Activated gamma-delta T cell (primary cell): ENCODE measurements at places on chromosomes 12 and 14.

DNA sequence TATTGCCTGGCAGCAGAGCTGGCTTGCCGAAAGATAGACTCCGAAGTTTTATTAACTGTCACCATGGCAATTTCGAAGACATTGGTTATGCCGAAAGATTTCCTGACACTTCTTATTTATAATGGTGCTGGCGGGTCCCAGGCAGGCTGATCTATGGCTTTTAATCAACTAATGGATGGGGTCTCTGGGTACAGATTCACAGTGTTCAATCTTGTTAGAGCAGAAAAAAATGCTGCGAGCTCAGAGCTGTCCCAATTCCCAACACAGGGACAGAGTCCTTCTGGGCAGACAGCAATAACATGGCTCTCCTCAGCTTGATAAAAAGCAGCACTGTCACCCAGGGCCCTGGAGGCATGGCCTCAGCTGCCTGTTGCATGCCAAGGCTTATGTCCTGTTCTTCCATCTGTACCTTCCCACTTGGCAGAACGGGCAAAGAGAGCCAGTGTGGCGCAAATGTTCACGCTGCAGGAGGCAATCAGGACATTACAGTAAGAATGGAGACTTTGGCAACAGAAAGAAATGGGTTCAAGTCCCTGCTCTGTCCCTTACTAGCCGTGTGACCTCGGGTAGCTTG is 228.2 kb upstream of the PWP1 start:
- DNase-seq, result no peak

- no peak for DNase-seq
Observed at GRCh38 chr12:14913381-14913781, 25.0 kb downstream of the ERP27 start.

DNA sequence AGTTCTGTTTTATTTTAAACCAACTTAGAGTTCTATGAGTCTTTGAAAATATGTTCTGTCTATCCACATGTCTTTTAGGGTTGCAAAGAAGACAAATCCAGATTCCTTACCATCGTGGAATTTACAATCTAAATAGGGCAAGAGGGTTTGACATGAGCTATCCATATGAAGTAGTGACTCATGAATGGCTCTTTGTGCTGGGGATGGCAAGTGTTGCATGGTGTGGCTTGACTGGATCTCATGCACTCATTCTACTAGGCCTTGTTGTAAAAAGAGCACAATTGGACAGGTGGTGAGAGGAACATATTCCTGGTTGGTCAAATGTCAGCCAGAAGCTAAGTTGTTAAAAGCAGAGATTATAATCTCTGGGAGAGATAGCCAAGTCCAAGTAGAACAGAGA is 509.1 kb downstream of the DIO2 start:
- no peak for DNase-seq

- DNase-seq, result no peak
Observed at GRCh38 chr12:49750027-49750995, 9.0 kb downstream of the TMBIM6 start.

DNA sequence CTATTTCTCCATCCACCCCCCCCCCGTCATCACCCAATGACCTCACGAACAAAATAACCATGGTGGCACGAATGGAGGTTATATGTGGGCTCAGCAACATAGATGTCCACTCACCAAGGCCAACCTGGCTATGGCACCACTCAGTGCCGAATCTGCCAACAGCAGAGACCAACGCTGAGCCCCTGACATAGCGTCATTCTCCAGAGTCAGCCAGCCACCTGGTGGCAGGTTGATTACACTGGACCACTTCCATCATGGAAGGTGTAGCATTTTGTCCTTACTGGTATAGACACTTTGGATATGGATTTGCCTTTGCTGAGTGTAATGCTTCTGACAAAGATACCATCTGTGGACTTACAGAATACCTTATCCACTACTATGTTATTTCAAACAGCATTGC is 24.2 kb upstream of the DYRK2 start:
- DNase-seq, result no peak

GRCh38 chr12:49201595-49202295 is 12.9 kb upstream of the TUBA1A start:
- no peak for DNase-seq

DNA sequence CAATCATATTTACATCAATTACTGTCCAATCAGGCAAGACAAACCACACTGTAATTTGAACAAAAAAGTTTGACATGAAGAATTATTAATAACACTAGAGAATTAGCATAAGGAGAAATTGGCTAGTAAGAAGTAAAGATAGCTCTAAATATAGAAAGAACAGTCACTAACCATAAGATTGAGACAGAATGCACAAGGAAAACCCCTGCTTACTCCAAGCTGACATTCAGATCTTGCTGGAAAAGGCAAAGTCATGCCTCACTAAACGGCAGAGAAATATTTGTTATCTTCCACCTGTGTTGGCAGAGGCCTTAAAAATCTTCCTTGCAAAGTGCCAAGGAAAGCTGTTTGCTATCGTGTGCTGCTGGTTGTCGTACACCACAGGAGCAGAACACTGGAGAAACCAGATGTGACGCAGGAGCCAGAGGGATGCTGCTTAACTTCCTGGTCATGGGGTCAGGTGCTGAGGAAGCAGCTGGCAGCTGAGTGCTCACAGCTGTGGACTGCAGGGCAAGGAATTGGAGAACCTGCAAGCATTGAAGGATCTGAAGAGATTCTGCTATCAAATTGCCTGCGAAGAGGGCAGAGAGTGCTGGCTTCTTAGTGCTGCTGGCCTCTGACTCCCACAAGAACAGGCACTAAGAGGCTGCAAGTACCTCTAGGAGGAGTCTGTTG is 1323.3 kb downstream of the LRFN5 start:
- DNase-seq, result no peak

DNA sequence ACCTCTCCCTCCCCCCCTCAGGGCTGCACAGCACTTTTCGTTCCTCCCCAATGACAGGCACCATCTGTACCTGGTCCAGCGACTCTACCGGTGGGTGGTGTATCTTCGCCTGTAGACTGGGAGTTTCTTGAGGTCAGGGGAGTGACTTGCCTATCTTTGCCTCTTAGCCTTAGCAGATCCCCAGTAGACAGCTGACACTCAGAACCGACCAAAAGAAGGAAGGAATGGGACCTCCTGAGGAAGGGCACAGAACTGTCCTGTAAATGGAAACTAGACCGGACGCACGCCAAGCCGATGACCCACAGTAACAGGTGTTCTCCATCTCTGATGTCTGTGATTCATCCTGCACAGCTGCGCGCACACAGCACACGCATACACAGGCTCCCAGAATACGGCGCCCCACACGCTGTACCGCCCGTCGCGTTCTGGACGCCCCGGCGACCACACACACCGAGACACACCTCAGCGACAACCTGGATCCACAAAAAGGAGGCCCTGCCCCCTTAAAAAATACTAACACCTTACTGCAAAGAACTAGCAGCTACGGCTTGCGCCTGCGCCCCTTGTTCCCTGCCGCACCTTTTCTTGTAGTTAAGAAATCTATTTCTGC is 673 bp upstream of the TTC9 start:
- DNase-seq, result peak; percentile 25

DNA sequence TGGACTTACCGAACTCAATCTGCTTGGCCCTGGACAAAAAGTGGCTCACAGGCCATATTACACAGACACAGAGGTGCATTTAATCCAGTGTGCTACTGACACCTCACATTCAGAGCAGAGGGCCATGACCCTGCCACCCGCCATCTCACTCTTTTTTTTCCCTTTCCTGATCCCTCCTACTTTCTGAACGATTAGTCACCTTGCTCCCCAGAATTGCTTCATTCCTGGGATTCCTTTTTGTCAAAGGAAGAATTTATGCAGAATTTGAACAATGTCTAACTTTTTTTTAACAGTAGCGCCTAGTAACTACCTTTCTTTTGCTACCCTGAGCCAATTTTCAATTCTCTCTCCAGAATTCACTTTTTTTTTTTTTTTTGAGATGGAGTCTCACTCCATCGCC is 4.6 kb downstream of the PKP2 start:
- DNase-seq, result no peak

GRCh38 chr12:8697120-8697475 is 693 bp upstream of the RIMKLB start:
- DNase-seq, result peak; percentile 25

DNA sequence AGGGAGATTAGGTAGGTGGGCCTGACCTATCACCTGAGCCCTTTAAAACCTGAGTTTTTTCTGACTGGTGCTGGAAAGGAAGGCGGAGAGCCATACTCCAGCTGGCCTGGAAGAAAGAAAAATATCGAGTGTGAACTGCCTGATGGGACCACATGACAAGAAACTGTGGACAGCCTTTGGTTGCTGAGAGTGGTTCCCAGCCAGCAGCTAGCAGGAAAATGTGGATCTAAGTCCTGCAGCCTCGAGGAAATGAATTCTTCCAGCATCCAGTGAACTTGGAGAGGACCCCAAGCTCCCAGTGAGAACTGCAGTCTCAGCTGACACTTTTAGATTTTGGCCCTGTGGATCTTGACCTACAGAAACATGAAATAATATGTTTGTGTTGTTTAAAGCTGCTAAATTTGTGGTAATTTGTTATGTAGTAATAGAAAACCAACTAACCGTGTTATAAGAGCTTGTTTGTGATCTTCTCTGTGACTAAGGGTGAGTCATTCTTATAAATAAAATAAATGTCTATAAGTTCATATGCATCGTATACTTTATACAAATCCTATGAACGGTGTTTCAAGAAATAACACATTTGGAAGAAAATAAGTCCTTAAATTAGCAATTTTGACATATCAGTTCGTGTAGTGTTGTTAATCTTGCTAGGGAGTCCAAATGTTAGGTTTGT is 359.6 kb downstream of the BMP4 start:
- no peak for DNase-seq

- no peak for DNase-seq
Observed at GRCh38 chr14:101828046-101828445, 66.5 kb downstream of the PPP2R5C start.

DNA sequence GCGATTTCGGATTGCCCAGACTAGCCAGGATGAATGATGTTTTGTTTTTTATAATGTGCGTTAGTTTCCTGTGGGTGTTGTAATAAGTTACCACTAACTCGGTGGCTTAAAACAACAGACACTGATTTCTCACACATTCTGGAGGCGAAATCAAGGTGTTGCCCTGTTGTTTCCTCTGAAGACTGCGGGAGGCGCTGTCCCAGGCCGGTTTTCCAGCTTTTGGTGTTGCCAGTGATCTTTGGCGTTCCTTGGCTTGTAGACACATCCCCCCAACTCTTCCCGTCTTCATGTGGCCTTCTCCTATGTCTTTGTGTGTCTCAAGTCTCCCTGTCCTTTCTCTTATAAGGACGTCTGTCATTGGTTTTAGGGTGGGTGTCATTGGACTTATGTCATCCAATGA is 267.7 kb downstream of the AACS start:
- no peak for DNase-seq

GRCh38 chr12:124867401-124867930 is 3.8 kb upstream of the SCARB1 start:
- DNase-seq, result no peak

DNA sequence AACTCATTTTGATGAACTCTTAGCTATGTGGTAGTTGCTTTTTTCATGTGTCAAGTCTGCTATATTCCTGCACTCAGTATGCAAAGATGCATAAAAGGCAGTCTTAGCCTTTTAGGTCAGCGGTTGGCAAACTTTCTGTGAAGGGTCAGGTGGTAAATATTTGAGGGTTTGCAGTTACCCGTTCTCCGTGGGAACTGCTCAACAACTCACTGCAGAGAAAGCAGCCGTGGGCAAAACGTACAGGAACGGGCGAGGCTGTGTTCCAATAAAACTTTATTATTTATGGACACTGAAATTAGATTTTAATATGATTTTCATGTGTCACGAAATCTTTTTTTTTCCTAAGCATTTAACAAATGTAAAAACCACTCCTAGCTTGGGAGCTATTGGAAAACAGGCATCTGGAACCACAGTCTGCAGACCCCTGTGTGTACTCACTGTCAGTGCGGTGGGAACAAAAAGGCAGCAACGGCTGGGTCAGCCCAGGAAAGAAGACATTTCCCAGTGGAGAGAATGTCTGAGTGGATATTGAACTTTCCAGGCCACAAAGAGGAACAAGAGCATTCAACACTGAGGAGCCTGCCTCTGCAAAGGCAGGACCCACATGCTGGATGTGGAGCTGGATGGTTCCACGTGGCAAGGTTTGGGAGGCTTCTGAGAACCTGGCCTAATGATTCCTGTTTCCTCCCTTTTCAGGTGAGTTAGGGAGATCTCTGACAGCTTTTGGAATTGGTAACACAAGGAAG is 3.5 kb upstream of the ACACB start:
- no peak for DNase-seq
